ENCODE measurements at places on chromosomes 16 and 17. TPM values are rescaled to one million over a fixed set of nuclear protein-coding genes. Genes with fewer than 3 reads are reported as not detected.

The KCNH6 gene
- not detected for total RNA-seq

The HNF1B gene
- total RNA-seq = not detected

The PRCD gene
- total RNA-seq = 9.8 TPM

The PABPN1L gene
- total RNA-seq = not detected

The TOP2A gene
- 1.4 TPM for total RNA-seq

Measured in sciatic nerve (tissue), 2 donors.